ENCODE measurements at places on chromosomes 1 and 21. TPM values are rescaled to one million over a fixed set of nuclear protein-coding genes. Genes with fewer than 3 reads are reported as not detected.

DNA sequence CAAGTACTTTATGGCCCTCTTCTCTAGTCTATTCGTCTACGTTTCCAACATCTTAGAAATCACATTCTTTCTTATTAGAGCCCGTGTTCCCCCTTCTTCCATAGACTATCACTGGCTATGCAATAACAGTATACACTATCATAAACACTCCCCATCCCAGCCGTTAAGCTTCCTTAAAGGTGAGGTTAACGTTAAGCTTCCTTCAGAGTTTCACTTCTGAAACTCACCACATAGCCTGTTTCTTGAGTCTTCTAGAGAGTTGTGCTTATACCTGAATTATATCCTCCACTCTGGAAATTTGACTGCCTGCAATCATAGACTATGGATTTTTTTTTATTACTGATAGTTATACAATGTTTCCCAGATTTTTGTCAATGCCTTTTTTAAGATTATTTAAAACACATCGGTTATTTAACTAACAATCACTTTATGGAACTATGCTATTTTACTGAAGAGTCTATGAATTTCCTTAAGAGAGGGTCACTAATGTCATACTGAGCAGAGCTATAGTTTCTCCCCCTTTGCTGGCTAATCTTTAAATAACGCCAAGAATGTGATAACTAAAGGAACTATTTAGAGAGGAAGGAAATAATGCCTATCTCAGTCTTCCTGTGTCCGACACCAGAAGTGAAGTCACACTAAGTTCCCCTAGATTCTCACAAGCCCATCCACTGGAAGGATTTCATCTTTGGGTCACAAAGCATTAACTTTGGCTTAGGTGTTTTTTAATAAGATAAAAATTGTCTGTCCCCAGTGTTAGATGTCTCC, 16.8 kb downstream of the FCER1A start:
- DNase-seq, result no peak

DNA sequence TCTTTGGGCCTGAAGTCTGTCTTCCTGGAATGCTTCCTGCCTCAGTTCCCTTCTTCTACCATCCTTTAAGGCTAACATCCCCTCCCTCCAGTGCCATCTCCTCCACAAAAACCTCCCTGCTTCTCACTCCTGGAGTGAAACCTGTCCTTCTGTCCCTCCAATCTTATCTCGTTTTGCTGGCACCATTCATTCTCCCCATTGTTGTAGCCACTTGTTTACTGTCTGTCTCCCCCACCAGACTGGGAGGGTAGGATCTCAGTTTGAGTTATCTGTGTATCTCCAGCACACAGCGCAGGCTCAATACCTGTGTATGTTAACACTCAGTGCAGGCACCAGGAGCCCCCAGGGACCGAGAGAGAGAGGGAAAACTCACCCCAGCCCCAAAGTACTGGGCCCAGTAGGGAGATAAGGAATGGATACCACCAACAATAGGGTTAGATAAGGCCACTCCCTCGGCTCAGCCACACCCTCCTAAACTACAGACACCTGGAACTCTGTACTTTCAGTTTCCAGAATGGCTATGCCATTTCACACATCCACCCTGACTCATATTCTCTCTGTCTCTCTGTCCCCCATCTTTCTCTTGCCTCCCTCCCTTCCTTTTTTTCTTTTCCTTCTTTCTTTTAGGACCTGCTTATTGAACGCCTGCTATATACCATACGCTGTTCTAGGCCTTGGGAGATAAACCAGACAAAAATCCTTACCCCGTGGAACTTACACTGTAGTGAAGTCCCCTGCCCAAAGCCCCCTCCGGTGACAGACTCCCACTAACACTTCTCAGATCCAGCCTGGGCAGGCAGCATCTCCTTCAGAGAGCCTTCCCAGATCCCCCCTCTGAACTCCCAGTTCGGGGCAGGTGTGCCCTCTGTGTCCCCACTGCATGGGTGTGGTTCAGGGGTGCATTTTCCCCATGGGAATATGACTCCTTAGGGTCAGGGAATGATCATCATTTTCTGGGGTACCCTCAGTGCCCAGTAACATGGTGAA, 3.3 kb upstream of the SSBP3 start:
- DNase-seq, result no peak

Gene AADACL3
- not detected for total RNA-seq

Gene TBX19
- 1.00 TPM for total RNA-seq

GRCh38 chr1:63679076-63679475, 85.9 kb downstream of the PGM1 start:
- DNase-seq, result no peak
